ENCODE measurements at places on chromosomes 2 and 18.

GRCh38 chr2:159855557-159856061 lies 57.6 kb upstream of the CD302 start:
- no peaks in the 10 kb centered on the region for H3K36me3 ChIP-seq
- no peaks in the 10 kb centered on the region for H3K27me3 ChIP-seq
- H3K4me3 ChIP-seq = no peak overlapping the region

- no peak overlapping the region for H3K4me3 ChIP-seq
- H3K27me3 ChIP-seq = no peaks in the 10 kb centered on the region
- H3K27ac ChIP-seq = no peak overlapping the region
- DNase-seq = no peak
Measured at GRCh38 chr2:173705656-173706055, 259.5 kb downstream of the SP3 start.

- H3K27me3 ChIP-seq = no peaks in the 10 kb centered on the region
- no peak overlapping the region for H3K4me3 ChIP-seq
- H3K36me3 ChIP-seq = no peaks in the 10 kb centered on the region
- no peak overlapping the region for H3K27ac ChIP-seq
- no peak for DNase-seq
- H3K4me1 ChIP-seq = no peaks in the 10 kb centered on the region
Measured at GRCh38 chr2:22253171-22253570, 1129.4 kb downstream of the TDRD15 start.

GRCh38 chr2:46848447-46848846 lies 67.2 kb downstream of the MCFD2 start:
- no peaks in the 10 kb centered on the region for H3K36me3 ChIP-seq
- peak overlapping the region; percentile 91 for H3K27ac ChIP-seq
- no peaks in the 10 kb centered on the region for H3K27me3 ChIP-seq
- DNase-seq = no peak

GRCh38 chr2:128262315-128263253 lies 56.1 kb downstream of the HS6ST1 start:
- no peak overlapping the region for H3K27ac ChIP-seq
- H3K4me3 ChIP-seq = no peak overlapping the region
- no peak for DNase-seq
- no peaks in the 10 kb centered on the region for H3K27me3 ChIP-seq
- peaks cover 8% of the 10 kb centered on the region for H3K36me3 ChIP-seq
- H3K4me1 ChIP-seq = peaks cover 12% of the 10 kb centered on the region

DNA sequence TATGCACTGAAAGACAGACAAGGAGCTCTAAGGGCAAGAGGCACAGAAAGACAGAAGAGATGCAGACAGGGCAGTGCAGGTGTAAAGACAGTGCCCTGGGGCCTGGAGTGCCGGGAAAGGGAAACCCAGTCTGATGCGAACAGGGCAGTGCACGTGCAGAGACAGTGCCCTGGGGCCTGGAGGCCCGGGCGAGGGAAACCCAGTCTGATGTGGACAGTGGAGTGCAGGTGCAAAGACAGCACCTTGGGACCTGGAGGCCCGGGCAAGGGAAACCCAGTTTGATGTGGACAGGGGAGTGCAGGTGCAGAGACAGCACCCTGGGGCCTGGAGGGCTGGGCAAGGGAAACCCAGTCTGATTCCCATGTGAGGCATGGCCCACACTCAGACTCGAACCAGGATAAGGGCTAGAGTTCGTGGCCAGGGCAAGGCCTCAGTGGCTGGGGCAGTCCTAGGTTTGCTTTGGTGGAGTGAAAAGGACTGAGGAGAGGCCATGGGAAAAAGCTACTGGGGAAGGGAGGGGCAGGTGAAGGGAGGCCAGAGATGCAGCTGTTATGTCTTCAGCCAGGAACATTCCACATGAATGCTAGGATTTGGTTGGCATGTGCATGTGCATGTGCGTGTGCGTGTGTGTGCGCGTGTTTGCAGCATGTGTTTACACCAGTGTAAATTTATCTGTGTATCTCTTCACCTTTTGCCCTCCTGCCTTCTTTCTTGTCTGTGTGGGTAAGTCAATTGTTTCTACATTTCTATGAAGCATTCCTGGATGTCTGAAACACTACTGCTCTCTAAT lies 39.1 kb upstream of the DNMT3A start:
- H3K36me3 ChIP-seq = no peaks in the 10 kb centered on the region
- peak; percentile 58 for DNase-seq
- H3K27ac ChIP-seq = no peak overlapping the region
- peaks cover 30% of the 10 kb centered on the region for H3K4me1 ChIP-seq
- no peak overlapping the region for H3K4me3 ChIP-seq
- H3K27me3 ChIP-seq = no peaks in the 10 kb centered on the region

DNA sequence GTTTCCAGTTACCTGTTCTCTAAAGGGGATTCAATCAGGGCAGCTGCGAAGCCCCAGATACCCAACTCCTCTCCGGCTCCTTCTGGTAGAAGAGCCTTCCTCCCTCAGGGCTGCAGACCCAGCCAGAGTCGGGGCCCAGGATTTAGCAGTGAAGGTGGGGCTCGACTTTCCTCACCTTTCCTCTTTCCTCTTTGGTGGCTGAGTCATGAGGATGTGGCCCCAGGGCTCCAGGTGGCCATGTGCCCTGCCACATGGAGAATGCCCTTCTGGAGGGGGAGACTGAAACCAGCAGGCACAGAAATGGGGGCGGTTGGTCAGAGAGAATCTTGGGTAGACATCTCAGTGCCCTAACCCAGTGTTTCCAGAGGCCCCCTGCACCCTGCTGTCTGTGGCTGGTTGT lies 402.6 kb downstream of the NBAS start:
- no peak overlapping the region for H3K27ac ChIP-seq
- peaks cover 2% of the 10 kb centered on the region for H3K4me1 ChIP-seq
- H3K36me3 ChIP-seq = no peaks in the 10 kb centered on the region
- no peak overlapping the region for H3K4me3 ChIP-seq
- no peaks in the 10 kb centered on the region for H3K27me3 ChIP-seq

GRCh38 chr2:127451981-127452380 lies 33.8 kb downstream of the PROC start:
- no peaks in the 10 kb centered on the region for H3K4me1 ChIP-seq
- no peaks in the 10 kb centered on the region for H3K36me3 ChIP-seq
- no peak for DNase-seq
- no peak overlapping the region for H3K4me3 ChIP-seq
- H3K27me3 ChIP-seq = no peaks in the 10 kb centered on the region

- no peak overlapping the region for H3K4me3 ChIP-seq
- no peaks in the 10 kb centered on the region for H3K27me3 ChIP-seq
- H3K4me1 ChIP-seq = peaks cover 54% of the 10 kb centered on the region
Measured at GRCh38 chr2:42872721-42873120, 80.3 kb upstream of the HAAO start.

All from suprapubic skin (tissue), 4 donors.